Caudate nucleus (tissue), 63 donors: ENCODE measurements at places on chromosomes 11 and 22.
A peak's percentile ranks its signal among the peaks of the same experiment; 100 is the strongest.

DNA sequence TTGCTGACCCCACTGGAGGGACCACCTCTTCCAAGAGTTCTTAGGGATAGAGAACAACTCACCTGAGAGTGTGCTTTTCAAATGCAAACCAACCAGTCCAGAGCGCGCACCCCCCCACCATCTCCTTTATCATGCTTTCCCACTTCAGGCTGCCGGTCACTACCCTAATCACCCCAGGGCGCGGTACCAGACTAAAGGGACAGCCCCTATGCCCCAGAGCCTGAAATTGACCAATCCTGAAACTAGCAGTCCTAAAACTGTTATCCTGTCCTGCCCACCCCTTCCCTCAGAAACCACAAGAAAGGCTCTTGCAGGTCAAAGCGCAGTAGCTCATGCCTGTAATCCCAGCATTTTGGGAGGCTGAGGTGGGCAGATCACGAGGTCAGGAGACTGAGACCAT lies 37.0 kb downstream of the NEAT1 start:
- no peak for DNase-seq

DNA sequence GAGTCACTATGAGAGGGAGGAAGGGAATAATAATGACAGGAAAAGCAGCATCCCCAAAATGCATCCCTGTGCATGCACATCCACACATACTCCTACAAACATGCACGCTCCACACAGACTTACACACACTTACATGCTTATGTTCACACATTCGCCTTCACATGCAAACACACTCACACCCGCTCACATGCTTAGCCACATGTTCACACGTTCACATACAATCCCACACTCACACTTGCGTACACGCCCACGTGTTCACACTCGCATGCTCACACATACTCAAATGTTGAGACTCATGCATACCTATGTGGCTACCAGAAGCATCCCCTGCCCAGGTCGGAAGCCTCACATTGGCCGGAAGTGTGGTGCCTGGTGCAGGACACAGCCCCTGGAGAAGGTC lies 372.1 kb downstream of the MN1 start:
- no peak for DNase-seq

GRCh38 chr11:18715476-18715875 lies 10.5 kb downstream of the IGSF22 start:
- no peak for DNase-seq

GRCh38 chr11:61499816-61500491 lies 8.6 kb upstream of the LRRC10B start:
- no peak for DNase-seq

- no peak for DNase-seq
Observed at GRCh38 chr11:68043029-68043348, 4.2 kb downstream of the TCIRG1 start.

DNA sequence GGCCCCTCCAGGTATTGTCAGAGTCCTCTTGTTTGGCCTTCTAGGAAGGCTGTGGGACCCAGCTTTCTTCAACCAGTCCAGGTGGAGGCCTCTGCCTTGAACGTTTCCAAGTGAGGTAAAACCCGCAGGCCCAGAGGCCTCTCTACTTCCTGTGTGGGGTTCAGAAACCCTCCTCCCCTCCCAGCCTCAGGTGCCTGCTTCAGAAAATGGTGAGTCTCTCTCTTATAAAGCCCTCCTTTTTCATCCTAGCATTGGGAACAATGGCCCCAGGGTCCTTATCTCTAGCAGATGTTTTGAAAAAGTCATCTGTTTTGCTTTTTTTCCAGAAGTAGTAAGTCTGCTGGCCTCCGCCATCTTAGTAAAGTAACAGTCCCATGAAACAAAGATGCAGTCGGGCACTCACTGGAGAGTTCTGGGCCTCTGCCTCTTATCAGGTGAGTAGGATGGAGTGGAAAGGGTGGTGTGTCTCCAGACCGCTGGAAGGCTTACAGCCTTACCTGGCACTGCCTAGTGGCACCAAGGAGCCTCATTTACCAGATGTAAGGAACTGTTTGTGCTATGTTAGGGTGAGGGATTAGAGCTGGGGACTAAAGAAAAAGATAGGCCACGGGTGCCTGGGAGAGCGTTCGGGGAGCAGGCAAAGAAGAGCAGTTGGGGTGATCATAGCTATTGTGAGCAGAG lies at the start of gene CD3E:
Gene CD3E, plus strand, starts transcription at position 163 of the 681 bp plus-strand sequence. Its CDS starts 223 bp downstream, at position 386.
- DNase-seq: no peak

GRCh38 chr22:26822313-26822712 lies 164.9 kb downstream of the MIAT start:
- no peak for DNase-seq

GRCh38 chr11:17392872-17393271 lies 4.4 kb upstream of the KCNJ11 start:
- no peak for DNase-seq

DNA sequence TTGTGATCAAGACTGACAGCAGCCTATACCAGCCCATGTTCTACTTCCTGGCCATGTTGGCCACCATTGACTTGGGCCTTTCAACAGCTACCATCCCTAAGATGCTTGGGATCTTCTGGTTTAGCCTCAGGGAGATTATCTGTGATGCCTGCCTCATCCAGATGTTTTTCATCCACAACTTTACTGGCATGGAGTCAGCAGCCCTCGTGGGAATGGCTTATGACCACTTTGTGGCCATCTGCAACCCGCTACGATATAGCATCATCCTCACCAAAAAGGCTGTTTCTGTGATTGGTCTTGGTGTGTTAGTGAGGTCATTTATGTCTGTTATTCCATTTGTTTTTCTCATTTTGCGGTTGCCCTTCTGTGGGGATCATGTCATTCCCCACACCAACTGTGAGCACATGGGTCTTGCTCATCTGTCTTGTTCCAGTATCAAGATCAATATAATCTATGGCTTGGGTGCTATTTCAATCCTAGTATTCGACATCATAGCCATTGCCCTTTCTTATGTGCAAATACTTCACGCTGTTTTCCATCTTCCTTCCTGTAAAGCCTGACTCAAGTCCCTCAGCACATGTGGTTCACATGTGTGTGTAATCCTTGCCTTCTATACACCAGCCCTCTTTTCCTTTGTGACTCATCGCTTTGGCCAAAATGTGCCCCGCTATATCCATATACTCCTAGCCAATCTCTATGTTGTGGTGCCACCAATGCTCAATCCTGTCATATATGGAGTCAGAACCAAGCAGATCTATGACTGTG lies 23.6 kb downstream of the OR52E1 start:
- DNase-seq: no peak

GRCh38 chr22:42462016-42462415 lies 29.8 kb upstream of the NFAM1 start:
- DNase-seq: no peak

GRCh38 chr11:106714199-106714598 lies 304.1 kb downstream of the GUCY1A2 start:
- no peak for DNase-seq

DNA sequence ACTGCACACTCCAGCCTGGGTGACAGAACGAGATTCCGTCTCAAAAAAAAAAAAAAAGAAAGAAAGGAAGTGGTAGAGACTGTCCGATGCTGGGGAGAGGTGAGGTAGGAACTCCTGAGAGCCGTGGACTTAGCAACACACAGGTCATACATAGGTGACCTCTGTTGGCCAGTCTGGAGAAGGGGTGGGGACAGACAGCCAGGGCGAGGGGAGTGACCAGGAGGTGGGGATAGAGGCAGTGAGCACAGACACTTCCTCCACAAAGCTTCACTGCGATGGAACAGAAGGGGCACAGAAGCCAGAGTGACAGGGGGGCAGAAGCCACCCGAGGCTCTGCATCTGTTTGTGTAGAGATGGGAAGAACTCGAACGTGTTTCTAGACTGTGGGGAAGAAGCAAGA lies 47.1 kb downstream of the MYH9 start:
- no peak for DNase-seq

GRCh38 chr11:2366276-2366675 lies 10.8 kb upstream of the CD81 start:
- DNase-seq: peak; percentile 60

DNA sequence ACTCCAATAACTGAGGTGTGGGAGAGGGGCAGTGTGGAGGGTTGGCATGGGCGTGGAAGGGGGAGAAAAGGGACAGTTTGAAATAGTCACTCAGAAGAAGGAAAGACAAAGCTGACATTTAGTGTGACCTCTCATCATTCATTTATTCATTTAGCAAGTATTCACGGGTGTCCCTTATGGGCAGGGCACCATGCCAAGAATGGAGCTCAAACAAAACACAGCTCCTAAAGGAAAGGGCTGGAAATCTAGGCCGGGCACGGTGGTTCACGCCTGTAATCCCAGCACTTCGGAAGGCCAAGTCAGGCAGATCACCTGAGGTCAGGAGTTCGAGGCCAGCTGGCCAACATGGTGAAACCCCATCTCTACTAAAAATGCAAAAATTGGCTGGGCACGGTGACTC lies 19.4 kb upstream of the DGKZ start:
- DNase-seq: no peak

GRCh38 chr11:18578975-18579598 lies 9.4 kb downstream of the UEVLD start:
- no peak for DNase-seq

- no peak for DNase-seq
Observed at GRCh38 chr22:27086080-27087044, 429.0 kb downstream of the MIAT start.

DNA sequence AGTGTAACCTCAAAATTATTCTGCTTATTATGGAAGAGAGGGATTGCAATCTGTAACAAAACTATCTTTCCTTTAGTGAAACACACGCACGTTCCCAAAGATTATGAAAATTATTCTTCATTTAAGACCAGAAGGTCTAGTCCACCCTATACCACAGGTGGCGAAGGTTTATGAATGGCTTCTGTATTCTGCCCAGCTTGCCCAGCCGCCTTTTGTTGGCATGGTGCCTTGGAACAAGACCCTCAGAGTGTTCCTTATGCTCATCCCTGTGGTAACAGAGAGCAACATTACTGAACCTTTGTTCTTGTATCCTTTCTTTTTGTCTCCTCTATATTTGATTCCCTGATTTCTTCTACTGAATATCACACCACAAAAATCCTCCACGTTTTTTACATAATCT lies 116.4 kb downstream of the FAR1 start:
- DNase-seq: no peak

- no peak for DNase-seq
Observed at GRCh38 chr11:36452961-36453360, 57.1 kb downstream of the TRAF6 start.

- DNase-seq: no peak
Observed at GRCh38 chr22:20641198-20641892, 132.6 kb upstream of the SERPIND1 start.

- no peak for DNase-seq
Observed at GRCh38 chr22:24446260-24446611, 18.8 kb downstream of the ADORA2A start.

GRCh38 chr11:70517988-70518907 lies 119.9 kb downstream of the CTTN start:
- DNase-seq: no peak

GRCh38 chr11:113634940-113635575 lies 71.0 kb downstream of the TMPRSS5 start:
- DNase-seq: no peak

DNA sequence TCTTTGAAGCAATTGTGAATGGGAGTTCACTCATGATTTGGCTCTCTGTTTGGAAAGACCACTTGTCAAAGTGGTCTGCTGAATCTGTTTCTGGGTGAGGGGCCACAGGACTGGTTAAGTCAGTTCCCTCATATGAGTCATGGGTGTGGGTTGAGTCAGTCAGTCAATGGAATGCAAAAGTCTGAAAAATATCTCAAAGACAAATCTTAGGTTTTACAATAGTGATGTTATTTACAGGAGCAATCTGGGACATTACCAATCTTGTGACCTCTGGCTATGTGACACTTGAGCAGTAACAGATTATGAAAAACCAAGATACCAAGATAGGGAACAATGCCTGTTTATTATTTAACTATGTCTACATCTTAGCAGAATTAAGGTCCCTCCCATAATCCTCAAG lies 311.6 kb downstream of the AASDHPPT start:
- DNase-seq: no peak

DNA sequence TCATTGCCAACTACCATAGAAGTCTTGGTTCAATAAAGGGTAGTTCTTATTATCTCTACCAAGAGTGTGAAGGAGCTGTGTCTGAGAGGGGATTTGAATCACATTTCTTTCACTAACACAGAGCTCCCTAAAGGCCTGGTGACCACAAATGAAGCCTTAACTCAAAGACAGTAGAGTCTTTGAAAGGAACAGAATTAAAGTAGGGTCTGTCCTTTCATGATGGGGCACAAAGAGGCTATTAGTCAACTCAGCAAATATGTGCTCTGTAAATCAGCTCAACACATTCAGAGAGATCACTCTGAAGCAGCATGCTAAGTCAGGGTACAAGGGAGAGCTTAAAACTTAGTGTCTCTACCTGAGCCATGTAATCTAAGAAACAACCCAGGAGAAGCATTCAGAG lies 212.4 kb upstream of the SYN3 start:
- no peak for DNase-seq

DNA sequence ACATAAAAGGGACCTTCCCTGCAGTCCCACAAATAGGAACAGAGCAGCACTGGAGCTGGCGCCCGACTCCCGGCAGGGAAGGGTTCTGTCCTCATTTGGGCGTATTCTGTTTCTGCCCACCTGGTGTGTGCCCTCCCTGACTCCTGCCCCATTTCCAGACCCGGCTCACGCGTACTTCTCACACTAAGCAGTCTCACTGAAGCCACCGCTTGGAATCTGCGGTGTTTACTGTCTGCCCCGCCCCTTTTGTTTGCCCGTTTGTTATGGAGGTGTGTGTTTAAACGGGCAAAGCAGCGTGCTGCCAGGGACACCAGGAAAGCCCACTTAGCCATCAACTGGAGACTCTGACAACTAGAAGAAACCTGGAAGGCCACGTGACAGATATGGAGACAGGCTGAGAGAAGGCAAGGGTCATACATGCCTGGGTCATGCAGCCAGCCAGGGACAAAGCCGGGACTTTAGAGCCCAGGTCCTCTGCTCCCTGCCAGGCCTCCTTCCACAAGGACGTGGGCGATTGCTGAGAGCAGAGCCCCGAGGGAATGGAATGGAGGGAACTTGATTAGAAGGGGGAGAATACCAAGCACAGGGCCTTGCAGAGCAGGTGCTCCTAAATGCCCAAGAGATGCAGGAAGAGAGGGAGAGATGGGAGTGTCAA lies 8.7 kb upstream of the EFCAB6 start:
- no peak for DNase-seq

DNA sequence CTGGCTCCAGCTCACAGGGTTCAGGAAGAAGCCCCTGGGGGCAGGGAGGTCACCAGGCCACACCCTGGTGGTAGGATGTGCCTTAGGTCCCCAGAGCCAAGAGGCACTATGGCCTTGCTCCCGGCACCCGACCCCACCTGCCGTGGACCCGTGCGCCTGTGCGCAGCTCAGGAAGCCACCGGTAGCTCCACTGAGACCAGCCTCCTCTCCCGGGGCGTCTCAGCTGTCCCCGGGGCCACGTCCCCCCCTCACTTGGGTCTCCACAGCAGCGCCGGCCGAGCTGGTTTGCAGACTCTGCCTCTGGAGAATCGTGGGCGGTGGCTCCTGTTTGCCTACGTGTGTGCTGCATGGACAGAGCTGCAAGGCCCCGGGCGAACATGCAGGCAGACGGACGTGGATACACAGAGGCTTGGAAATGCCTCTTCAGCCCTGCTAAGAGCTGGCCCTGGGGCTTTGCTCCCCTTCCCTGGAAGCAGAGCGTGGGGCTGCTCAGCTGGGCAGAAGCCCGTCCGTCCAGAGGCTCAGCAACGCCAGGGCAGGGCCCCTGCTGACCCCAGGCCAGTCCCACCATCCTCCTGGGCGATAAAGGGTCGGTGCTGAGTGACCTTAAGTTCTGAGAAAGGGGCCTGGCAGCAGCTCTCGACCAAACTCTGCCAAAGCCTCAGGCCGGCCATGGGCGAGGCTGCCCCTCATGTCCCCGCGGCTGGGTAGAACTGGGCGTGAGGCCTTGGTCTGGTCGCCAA lies 15.3 kb upstream of the MUC5B start:
- DNase-seq: no peak

GRCh38 chr11:110303414-110303826 lies 7.0 kb upstream of the RDX start:
- no peak for DNase-seq

- no peak for DNase-seq
Observed at GRCh38 chr11:69142895-69143294, 12.8 kb upstream of the SMIM38 start.
